ENCODE measurements at places on chromosomes 7 and 10. TPM values are rescaled to one million over a fixed set of nuclear protein-coding genes. Genes with fewer than 3 reads are reported as not detected.

OPALIN gene
- total RNA-seq, result not detected

DNA sequence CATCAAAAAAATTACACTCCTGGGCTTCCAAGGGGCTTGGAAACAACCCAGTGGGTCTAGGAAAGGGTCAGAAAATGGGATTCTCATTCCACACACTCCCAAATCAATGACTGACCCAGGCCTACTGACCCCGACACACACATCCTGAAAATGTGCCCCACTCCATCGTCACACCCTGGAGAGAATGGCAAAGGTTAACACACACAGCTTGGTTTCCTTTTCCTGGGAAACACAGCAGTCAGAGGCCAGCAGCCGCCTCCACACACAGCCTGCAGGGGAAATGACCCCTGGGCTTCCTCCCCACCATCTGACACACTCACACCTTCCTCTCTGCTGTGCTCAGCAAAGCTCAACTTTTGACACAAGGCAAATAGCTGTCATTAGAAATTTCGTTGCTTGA, 42.9 kb downstream of the SH3PXD2A start:
- H3K36me3 ChIP-seq, result no peaks in the 10 kb centered on the region
- peak; percentile 37 for DNase-seq
- no peaks in the 10 kb centered on the region for H3K27me3 ChIP-seq
- no peak overlapping the region for H3K4me3 ChIP-seq
- peaks cover 10% of the 10 kb centered on the region for H3K4me1 ChIP-seq

DNA sequence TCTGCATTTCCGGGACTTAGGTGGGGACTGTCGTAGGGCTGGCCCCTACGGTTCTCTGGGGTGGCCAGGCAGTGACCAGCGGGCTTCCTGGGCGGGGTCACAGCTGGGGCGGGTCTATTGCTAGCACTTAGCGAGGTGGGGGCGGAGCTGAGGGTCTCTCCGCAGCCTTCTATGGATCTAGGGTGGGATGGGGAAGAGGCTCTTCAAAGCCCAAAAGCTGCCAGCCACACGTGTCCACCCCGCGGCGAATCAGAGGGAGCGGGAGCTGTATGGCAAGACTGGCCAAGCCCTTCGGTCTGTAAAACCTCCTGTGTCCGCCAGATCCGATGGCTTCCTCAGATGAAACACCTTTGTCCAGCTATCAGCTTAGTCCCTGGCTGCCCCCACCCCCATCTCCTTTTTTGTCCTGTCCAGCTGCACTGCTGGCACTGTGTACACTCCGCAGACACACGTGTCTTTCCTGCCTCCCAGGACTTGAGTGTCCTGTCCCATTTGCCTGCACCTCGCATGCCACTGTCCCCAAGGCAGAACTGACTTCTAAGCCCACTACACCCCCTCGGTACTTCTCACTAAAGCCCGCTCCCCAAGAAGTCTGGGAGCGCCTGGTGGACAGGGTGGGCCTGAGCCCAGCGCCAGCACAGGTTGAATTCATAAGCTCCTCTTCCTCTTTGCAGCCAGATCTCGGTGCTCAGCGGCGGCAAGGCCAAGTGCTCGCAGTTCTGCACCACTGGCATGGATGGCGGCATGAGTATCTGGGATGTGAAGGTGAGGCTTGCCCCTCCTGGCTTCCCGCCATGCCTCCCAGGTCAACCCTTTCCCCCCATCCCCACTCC, 14.8 kb downstream of the PDAP1 start:
- peaks cover 19% of the 10 kb centered on the region for H3K4me1 ChIP-seq
- H3K27me3 ChIP-seq, result no peaks in the 10 kb centered on the region
- peak overlapping the region; percentile 83 for H3K27ac ChIP-seq
- no peak for DNase-seq
- H3K36me3 ChIP-seq, result peaks cover 27% of the 10 kb centered on the region

DNA sequence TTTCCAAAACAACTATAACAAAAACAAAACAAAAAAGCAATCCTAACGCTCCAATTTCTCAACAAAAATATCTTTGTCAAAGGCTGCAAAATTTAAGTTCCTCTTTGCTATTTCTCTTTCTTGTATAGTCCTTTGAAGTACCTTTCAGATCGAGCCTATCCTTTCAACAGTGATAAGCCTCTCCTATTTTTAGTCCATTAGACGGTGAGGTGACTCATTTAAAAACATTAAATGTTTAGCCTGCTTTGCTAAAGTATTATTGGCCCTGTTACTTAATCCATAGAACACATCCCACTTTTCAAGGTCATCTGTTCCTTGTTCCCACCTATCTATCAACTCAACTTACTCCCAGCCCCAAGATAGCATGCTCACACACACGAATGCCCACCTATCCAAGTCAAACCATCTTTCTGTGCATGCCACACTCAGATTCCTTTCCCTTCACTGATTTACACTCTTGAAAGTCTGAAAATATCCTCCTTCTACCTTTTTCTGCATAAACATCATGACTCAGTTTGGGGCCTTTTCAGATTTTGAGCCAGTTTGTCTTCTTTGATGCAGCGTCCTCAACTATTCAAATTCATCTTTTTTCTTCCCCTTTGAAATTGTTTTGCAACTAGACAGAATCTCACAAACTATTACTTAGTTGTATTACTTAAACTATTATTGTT, 224.9 kb upstream of the TMEM229A start:
- no peaks in the 10 kb centered on the region for H3K4me1 ChIP-seq
- no peaks in the 10 kb centered on the region for H3K27me3 ChIP-seq
- no peak overlapping the region for H3K27ac ChIP-seq
- no peak for DNase-seq

IFIT3 gene
- 0.20 TPM for total RNA-seq

GRCh38 chr7:120695848-120696247, 162.1 kb downstream of the TSPAN12 start:
- H3K27me3 ChIP-seq, result no peaks in the 10 kb centered on the region
- H3K4me1 ChIP-seq, result no peaks in the 10 kb centered on the region
- no peak for DNase-seq
- no peaks in the 10 kb centered on the region for H3K36me3 ChIP-seq
- H3K27ac ChIP-seq, result no peak overlapping the region

OAT gene
- 89.3 TPM for total RNA-seq

GRCh38 chr10:115771755-115772154, 501.3 kb downstream of the GFRA1 start:
- H3K4me3 ChIP-seq, result no peak overlapping the region
- no peaks in the 10 kb centered on the region for H3K36me3 ChIP-seq
- no peak for DNase-seq
- H3K27me3 ChIP-seq, result no peaks in the 10 kb centered on the region
- H3K4me1 ChIP-seq, result no peaks in the 10 kb centered on the region

DNA sequence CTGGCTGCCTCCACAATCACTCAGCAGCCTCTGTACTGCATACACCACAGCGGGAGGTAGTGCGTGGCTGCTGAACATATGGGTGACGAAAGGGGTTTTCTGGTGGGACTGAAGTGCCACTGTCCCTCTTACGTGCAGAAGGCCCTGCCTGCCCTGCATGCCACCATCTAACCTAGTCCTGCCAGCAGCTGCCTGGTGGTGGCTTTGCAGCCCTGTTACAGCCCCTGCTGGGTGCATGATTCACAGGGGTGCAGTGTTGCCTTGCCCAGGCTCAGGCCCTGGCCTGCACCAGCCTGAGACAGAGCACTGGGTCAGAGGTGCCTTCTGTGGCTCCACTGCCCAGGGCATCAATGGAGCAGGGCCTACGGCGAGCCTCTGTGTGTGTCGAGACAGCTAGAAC, 50.1 kb downstream of the SYPL1 start:
- peaks cover 48% of the 10 kb centered on the region for H3K4me1 ChIP-seq
- no peak overlapping the region for H3K4me3 ChIP-seq
- no peak for DNase-seq

Data from transverse colon (tissue), 4 donors.